ENCODE measurements at places on chromosomes 3 and 15.

- no peak for DNase-seq
Measured at GRCh38 chr15:63274427-63274826, 3.0 kb upstream of the APH1B start.

DNA sequence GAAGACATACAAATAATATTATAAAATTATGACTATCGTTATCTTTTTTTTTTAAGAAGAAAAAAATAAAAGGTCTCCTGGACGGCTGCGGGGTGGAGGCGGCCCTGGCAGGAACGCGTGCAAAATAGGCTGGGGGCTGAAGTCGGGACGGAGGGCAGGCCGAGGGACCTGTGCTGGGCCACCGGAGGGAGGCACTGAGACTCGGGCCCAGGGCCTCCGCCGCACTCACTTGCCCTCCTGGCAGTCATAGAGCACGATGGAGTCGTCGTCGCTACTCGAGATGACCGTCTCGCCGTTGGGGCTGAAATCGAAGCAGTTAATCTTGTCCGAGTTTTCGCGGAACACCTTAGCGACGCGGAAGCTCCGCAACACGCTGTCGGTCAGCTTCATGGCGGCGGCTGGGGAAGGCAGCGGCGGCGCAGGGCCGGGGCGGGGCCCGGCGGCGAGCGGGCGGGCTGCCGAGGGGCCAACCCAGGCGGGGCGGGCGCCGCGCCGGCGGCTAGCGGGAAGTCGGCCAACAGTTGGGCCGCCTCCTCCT lies 408 bp downstream of the WDR82 start:
- no peak for DNase-seq

GRCh38 chr15:78082106-78082742 lies 4.7 kb upstream of the TBC1D2B start:
- no peak for DNase-seq

DNA sequence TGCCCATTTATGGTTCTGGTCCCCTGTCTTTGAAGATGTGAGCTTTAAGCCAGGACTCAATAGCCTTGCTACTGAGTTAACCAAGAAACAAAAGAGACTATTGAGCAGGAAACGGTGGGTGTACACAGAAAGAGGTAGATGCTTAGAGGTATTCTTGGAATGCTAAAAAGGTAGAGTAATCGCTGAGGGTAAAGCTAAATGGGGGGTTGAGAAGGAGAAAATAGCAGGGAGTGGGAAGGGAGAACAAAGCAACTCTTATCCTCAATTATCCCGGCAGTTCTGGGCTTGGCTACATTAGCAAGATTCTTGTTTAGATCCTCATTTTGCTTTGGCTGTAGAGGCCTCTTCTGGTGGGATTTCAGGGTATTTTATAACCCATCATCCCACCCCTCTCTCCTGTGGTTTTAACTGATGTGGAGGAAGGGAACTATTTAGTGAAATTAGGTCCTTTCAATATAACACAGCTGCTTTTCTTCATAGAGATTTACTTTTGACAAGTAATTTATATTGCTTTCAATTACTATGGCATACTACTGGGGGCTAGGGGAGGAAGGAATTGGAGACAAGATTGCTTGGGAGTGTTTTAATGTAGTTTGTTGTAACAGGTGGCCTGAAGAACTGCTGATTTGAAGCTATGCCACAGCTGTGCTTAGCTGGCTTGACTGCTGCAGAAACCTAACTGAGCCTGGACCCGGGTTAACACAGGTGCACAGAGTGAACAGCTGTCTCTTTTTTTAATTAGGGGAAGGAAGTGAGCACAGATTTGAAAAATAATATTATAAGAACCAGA lies 234.3 kb upstream of the CCDC54 start:
- no peak for DNase-seq

DNA sequence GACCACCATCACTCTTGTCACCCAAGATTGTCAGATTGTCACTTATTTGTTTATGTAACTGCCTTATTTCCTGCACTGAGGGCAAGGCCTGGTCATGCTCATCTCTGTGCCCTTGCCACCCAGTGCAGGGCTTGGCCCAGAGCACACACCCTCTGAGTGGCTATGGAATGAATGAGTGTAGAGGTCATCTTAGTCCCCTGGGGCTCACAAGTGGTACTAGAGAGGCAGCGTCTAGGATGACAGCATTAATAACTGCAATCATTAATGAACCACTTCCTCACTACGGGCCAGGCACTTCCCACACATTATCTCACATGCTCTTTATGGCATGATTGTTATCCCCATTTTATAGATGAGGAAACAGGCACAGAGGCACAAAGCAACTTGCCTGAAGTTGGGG lies 117.0 kb downstream of the SMAD6 start:
- no peak for DNase-seq

DNA sequence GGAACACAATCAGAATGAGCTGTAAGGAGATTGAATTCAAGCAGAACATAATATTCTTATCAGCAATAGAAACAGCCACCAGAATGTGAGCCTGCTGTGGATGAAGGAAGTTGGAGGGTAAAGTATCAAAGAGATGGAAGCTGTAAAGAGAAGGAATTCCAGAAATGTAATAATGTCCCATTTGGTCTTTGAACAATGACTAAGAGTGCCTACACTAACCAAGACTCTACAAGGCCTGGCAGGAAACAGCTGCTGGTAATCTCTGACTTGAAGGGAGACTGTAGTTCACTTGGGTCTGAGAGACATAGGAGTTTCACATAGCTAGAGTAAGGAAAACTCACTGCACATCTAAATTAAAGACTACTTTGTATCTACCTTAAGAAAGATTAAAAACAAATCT lies 1176.0 kb upstream of the ALCAM start:
- no peak for DNase-seq

GRCh38 chr3:135147657-135148056 lies 352.6 kb downstream of the EPHB1 start:
- DNase-seq, result no peak

DNA sequence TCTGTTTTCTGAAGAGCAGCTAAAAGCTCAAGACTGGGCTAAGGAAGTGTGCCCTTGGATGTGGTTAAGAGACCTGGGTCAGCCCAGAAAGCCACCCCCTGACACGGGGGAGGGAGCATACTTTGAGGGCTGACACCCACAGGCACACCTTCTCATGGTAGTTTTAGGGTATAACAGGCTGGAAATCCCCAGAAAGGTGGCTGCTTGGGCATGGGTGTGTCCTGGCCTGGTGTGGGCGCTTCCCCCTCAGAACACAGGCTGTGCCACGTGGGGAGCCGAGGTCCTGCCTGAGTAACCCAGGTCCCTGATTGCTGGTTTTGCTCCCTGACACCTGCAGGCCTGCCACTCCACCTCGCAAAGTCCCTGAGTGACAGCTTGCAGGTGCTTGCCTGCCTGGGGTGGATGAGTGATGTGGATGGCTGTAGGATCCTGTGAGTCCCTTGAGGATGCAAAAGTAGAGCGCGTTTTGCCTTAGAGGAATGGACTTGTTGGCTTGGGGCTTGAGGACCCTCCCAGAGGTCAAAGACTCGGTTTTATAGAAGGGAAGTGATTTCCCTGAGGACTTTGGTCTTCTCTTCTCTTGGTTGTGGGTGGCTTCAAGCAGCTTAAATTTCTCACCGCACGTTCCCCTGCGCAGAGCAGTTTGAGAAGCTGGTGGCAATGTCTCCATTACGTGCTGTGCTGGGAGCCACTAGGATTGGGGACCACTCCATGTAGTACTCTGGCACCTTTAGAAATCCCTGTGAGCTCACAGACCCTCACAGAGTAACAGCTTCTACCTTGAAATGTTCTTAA lies 94.4 kb downstream of the DNASE1L3 start:
- no peak for DNase-seq

DNA sequence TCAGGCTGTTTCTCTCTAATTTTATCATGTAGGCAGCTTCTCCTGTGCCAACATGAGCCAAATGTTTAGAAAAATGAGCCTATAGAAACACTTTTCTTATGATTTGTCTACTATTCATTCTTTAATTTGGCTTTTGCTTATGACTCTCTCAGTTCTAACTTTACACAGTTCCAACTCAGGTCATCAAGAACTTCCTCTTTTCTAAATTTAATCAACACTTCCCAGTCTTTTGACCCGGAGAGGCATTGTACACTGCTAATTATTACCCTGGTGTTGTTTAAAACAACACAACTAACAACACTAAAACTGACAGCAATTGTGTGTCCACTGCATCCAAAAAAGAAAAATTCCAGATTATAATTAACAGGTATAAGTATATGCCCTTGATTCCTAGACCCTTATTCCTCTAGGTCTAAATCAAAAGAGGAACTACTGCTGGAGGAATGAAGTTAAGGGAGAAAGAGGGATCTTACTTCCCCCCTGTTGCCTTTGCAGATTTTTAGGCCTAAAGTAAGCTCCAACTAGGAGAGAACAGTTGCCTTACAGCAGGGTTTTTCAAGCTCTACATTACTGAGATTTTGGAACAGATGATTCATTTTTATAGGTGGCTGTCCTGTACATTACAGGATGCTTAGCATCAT lies 332.2 kb upstream of the GOLIM4 start:
- DNase-seq, result no peak

GRCh38 chr3:127949446-127950055 lies 34.5 kb downstream of the KBTBD12 start:
- no peak for DNase-seq

DNA sequence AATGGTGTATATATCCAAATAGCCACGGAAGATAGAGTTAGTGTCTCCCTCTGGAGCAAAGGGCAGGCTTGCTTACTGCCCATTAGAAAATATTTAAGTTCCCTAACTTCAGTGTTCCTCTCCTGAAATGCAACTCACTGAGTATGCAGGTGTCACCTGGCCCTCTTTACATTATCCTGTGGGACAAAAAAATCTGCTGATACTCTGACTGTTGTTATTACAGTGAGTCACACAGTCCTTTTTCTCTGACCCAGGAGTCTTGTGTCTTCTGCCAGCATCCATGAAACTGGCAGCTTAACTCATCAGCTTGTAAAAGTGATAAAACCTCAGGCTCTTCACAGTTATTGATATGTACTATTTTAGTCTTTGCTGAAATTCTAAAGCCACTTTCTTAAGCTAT lies 42.2 kb upstream of the RASGRF1 start:
- DNase-seq, result no peak

- no peak for DNase-seq
Measured at GRCh38 chr3:71050166-71050537, 533.4 kb downstream of the FOXP1 start.

DNA sequence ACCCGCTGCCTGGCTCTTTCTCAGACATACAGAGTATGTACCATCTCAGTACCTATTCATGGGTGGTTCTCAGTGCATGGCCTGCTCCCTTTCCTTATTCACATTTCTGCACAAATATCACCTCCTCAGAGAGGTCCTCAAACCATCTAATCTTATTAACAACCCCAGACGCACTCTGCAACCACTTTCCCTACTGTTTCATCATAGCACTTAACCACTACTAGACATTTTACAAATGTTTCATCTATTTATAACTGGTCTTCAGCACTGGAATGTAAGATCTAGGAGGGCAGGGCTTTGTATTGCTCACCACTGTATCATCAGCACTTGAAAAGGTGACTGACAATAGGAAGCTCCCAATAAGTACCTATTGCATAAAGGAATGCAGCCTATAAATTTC lies 45.1 kb downstream of the TNIK start:
- no peak for DNase-seq

DNA sequence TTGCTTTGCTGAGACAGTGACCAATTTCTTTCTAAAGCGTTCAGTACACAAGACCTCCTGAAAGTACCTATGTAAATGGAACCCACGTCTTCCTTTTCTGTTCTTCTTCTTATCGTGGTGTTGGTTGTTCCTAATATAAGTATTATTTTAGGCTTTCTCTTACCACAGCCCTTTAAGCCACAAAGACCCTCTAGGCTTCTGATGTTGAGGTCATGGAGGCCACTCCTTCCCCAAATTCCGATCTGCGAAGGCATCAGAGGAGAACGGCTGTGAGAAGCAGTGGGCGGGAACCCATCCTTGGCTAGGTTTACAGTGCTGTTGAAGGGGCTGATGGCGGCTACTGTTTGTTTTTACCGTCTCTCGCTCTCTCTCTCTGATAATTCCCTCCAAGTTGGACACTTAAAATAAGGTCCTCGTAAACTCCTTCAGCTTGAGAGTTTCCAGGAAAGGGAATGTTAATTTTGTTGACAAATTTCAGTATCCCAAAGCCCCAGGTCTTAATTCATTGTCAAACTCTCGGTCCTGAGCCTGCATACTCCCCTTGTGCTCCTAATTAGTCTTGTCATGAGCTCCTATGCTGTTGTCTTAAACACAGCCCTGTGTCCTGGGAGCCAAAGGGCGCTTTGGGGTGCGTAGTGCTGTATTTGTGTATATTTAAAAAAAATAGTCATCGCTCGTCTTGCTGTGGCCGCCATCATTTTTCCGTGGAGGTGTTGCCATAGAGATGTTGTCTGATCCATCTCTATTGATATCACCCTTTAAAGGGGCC lies 178.8 kb downstream of the OPA1 start:
- peak; percentile 44 for DNase-seq

DNA sequence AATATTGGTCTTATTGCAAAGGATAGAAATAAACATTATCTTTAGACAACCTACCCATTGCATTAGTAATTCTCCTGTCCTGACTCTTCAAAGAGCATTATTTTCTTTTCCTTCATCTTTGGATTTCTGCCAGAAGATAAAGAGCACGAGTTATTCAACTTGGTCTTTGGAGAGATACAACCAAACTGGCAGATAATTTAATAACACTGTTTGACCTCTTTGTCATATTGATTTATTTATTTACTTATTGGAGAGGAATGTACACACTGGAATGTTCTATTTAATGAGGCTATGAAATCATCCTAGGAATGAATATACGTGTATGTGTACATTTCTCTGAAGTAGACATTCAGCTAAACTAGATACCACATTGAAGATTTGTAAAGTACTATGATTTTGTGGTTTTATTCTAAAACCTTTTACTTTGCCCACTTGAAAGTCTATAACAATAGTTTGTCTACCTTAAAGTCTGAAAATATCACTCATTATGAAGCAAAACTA lies 462.1 kb downstream of the C3orf38 start:
- DNase-seq, result no peak

GRCh38 chr3:59771768-59772181 lies 722.0 kb upstream of the CFAP20DC start:
- no peak for DNase-seq

DNA sequence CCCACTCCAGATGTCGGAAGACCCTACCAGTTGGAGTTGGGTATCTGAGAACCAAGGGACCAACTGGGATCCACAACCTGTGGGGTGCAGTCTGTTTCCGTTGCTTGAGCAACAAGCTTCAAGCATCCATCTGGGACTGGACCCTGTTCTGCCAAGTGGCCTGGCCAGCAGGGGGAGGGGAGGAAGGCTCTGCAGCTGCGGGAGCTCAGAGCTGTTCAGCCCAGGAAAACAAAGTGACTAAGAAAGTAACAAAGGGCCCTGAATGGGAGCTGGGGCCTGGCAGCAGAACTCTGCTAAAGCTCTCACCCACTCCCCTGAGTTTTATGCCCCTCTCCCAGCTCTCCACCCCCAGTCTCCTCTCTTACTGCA lies 2.7 kb downstream of the TYRO3 start:
- DNase-seq, result no peak

DNA sequence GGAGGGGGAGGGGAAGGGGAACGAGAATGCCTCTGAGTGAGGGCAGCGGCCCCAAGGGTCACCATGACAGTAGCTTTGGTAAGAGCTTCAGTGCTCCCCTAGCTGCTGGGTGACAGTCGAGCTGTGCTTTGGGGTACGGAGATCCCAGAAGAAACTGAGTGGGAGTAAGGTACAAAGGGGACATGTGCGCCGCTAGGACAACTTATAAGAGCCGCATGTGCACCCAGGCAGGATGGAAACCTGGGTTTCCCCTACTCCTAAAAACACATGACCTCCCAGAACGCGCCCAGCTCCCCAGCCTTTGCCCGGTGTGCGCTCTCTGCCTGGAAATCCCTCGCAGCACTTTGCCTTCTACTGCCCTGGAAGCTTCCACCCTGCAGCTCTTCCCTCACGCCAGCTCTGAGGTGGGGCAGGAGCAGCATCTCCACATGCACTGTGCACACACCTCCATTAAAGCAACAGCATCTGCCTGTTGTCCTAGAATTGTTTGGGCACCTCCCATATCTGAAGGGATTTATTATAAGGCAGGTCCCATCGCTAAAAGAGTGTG lies 232.2 kb downstream of the ADAMTS17 start:
- no peak for DNase-seq

All from type B pancreatic cell (in vitro differentiated cells).